Activated CD4-positive, CD25-positive, alpha-beta regulatory T cell treated with anti-CD3 and anti-CD28 coated beads, Interleukin-2, amount 50 U/mL, for 16 hours (primary cell): ENCODE measurements at places on chromosomes 16 and 17.

GRCh38 chr16:10362077-10362863, 23.6 kb upstream of the ATF7IP2 start:
- DNase-seq, result no peak

DNA sequence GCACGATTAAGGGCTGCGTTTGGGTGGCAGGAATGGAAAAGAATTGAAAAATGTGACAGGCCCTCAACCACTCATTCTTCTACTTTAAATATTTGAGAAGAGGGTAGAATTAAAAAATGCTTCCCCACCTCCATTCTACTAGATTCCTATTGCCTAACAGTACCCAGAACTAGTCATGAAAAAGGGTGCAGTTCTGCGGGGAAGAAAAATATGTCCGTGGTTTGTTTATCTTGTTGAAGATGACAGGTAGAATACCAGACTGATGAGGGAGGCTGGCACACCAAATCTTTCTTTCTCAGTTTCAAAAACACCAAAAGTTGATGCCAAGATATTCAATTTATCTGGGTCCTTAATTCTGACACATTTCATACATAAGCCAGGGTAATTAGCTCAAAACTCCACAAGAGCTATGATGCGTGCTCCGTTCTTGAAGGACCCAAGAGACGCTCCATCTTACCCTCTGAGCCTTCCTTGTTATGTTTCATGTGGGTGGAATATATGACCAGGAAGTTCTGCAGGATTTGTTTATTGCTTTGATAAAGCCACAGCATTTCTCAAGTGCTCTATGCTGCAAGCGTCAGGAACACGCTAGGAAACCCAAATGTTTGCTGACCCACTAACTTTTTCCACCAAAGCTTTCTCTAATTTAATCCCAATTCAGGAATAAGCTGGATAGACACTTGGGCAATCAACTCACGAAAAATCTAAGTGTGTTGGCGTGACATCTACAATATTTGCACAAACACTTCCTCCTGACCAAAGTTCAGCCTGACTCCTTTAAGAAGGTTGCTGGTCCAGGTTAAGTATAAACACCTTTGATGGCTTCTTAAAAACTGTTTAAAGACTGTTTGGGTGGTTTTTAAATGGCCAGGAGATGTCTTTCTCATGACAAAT, 20.6 kb upstream of the GAN start:
- DNase-seq, result no peak

DNA sequence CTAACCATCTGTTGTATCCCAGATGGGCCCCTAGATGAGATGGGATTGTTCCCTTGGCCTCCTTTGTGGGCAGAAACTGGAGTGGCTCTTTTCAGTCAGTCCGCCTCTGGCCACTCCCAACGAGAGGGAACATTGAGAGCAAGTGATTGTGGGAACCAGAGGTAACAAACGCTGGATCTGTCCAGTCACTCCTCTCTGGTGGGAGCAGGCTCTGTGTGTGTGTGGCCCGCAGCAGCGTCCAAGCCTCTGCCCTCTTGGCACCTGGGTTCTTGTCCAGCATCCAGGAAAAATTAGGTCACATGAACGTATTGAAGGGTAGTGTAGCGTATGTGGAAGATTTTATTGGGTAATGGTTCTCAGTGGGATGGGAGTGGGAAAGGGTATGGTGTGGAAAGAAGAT, 101.9 kb upstream of the COX10 start:
- no peak for DNase-seq

DNA sequence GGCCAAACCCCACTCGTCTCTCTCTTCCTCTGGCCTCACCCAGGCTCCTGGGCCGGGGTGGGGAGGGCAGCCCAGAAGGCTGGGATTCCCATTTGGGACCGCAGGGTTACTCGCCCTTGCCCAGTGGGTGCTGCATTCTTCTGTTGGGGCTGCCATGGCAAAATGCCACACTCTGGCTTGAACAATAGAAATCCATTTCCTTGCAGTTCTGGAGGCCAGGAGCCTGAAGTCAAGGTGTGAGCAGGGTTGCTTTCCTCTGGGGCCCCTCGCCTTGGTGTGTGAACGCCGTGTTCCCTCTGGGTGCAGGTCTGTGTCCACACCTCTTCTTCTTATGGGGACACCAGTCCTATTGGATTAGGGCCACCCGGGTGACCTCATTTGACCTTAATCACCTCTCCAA, 105.8 kb upstream of the GSE1 start:
- no peak for DNase-seq

DNA sequence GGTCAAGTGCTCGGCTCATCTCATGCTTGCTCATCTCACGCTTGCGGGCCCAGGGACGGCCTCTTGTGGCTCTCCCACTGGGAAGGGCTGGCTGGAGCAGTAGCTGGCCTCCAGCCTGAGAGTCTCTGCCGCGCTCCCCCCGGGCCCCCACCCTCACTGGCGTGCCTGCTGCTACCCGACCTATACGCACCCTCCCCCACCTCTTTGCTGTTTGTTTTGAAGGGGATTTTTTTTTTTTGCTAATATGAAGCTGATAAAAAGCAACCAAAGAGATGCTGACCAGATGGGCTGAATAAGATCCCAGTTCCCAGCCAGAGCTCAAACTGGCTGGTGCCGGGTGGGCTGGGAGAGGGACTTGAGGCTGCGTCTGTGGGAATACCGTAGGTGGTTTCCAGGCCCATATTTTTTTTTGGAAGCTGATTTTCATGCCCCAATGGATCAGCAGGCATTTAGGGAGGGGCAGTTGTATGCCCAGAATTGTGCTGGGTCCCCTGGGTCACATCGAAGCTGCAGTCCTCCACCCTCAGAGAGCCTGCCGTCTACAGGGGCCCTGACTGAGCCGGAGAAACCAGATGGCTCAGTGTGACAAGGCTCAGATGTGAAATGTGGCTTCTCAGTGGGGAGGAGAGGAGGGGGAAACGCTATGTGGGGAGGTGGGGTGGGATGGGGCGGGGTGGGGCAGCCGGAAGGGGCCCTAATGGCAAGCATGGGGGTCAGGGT, 115.0 kb downstream of the RAP1GAP2 start:
- no peak for DNase-seq

GRCh38 chr17:81734405-81735263, 22.6 kb downstream of the SLC25A10 start:
- DNase-seq, result no peak

- no peak for DNase-seq
Measured at GRCh38 chr16:81583893-81584631, 139.5 kb downstream of the CMIP start.

GRCh38 chr17:69711541-69711940, 297.0 kb downstream of the MAP2K6 start:
- no peak for DNase-seq

DNA sequence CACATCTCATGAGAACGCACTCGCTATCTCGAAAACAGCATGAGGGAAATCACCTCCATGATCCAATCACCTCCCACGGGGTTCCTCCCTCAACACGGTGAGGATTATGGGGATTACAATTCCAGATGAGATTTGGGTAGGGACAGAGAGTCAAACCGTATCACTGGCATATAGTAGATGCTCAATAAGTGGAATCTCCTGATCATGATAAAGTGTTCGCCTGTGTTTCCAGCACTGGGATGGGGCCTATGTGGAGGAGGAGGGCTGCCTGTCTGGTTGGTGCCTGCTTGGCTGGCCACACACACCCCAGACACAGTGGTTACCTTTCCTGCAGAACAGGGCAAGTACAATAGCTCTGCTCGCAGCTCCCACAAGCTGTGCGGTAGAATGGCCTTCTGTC, 6.1 kb upstream of the MGAT5B start:
- no peak for DNase-seq

- DNase-seq, result no peak
Measured at GRCh38 chr17:15412606-15413005, 54.8 kb downstream of the CDRT4 start.

- DNase-seq, result no peak
Measured at GRCh38 chr16:1884155-1884760, 12.3 kb upstream of the MEIOB start.

GRCh38 chr16:69476920-69477443, 52.6 kb downstream of the CYB5B start:
- no peak for DNase-seq

DNA sequence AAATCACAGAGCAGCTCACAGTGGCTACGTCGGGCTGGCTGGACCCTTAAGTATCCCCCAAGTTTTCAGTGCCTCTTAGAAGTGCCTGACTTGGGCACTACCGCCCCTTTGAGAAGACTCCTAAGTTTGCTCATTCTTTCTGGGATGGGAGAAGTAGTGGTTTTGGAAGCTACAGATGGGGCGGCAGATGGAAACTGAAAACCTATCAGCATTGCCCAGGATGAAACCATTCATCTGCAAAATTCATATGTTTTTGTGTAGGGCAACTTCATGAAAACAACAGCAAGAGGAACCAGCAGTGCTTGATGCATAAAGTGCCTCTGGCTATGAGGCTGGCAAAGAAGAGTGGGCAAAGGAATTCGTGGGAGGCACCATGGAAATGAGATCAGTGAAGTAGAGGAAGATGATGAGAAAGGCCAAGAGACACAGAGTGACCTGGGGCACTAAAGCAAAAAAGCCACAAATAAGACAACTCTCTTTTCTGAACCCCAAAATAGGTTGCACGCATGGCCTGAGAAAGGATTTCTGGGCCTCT, 277.1 kb downstream of the XYLT1 start:
- no peak for DNase-seq

DNA sequence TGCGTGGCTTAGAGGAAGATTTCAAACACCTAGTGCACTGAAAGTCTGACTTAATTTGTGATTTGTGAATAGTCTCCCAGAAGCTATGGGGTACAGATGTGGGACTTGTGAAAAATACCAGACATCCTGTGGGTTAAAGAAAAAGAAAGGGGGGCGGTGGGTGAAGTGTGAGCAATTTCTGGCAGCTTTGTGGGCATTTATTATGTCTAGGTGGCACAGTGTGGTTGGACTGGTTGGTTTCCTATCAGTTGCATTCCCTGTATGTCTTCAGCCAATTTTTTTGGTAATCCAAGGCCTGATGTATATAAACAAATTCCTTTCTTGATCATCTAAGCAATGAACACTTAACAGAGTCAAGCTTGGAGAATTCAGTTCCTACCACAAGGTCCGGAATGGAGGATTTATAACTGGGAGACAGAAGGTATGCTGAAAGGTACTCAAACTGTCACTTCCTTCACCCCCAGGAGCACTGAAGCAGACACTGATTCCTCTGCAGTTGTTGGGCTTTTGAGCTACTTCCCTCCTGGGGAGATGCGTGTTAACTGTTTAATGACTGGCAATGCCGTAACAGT, 211.6 kb downstream of the WWOX start:
- DNase-seq, result no peak

GRCh38 chr17:39943702-39944392, 16.3 kb downstream of the LRRC3C start:
- DNase-seq, result no peak

DNA sequence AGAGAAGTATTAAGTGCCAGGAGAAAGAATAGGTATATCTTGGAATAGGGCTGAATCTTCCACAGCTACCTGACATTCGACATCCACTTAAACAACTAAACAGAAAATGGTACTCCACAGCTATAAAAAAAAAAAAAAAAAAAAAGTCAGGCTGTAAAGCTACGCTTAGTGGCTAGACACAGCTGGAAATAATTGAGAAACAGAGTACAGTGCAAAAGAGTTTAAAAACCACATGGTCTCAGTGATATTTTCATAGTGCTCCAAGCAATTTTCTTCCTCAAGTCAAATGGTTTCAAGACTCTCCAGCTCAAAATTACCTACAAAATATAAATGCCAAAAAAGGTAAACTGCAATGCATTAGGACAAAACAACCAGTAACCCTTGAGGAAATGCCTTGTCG, 607.1 kb downstream of the KCNJ2 start:
- no peak for DNase-seq

- no peak for DNase-seq
Measured at GRCh38 chr16:55479430-55480140, 587 bp downstream of the MMP2 start.

- no peak for DNase-seq
Measured at GRCh38 chr16:58413359-58413758, 21.1 kb downstream of the GINS3 start.

GRCh38 chr16:53629607-53630312, 73.9 kb downstream of the RPGRIP1L start:
- DNase-seq, result no peak

GRCh38 chr16:28279006-28279405, 13.3 kb upstream of the SBK1 start:
- DNase-seq, result no peak

DNA sequence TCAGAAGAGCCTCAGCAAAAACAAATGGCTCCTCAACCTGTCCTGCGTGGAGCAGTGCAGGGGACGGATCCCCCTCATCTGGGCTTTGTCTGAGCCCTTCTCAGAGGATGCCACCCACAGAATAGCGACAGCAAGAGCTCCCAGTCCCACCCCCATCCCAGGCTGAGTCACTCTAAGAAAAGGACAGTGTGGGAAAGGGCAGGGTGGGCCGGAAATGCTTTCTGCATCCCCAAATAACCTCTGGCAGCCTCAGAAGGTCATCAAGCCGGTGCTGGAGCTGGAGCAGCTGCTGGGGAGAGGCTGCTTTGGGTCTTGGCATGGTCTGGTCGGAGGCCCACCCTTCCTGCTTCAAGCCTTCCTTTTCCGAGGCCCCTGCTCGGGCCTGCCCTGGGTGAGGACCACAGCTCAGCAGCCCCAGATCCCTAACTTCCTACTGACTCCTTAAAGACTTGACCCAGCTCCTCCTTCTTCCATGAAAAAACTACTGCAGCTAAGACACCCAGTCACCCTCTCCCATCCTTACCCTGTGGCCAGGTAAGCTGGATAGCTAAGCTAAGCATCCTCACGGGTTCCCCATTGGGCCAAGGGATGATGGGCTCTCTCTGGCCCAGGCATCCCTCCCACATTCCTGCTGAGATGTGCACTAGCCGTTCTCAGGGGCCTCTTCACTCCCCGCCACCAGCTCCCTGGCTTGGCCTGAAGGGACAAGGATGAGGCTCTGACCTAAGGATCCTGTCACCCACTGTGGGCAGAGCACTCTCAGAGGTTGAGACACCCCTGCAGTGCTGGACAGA, 8.7 kb downstream of the SLC12A4 start:
- no peak for DNase-seq

- DNase-seq, result no peak
Measured at GRCh38 chr17:57034807-57035754, 50.0 kb upstream of the AKAP1 start.

DNA sequence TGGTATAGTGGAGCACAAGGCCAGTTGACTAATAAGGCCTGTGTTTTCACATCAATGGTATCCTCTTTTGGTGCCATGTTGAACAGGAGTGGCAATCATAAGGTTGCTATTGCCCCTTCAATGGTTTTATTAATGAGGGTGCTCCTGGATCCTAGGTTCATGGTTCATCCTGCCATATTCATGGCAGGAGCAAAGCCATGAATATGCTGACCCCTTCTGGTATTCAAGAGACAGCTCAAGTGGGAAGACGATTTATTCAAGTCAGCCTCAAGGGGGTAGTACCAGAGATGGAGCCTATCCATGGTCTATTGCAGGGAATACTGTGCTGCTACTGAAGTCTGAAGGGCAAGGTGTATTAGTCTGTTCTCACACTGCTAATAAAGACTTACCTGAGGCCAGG, 2.6 kb downstream of the ABCA9 start:
- DNase-seq, result no peak

GRCh38 chr16:62100651-62101050, 64.4 kb upstream of the CDH8 start:
- DNase-seq, result no peak

- DNase-seq, result no peak
Measured at GRCh38 chr16:17723531-17724134, 252.9 kb upstream of the XYLT1 start.
